ENCODE measurements at places on chromosomes 7 and 10.

- DNase-seq: no peak
These were observed 44.4 kb upstream of the JCAD start for GRCh38 chr10:30103595-30104320.

- no peak for DNase-seq
These were observed 90.3 kb upstream of the LYZL2 start for GRCh38 chr10:30719832-30720231.

- DNase-seq: no peak
These were observed 132.5 kb downstream of the LSM5 start for GRCh38 chr7:32357535-32358277.

- peak; percentile 64 for DNase-seq
These were observed 25.2 kb downstream of the OGDH start for GRCh38 chr7:44631458-44632115.

DNA sequence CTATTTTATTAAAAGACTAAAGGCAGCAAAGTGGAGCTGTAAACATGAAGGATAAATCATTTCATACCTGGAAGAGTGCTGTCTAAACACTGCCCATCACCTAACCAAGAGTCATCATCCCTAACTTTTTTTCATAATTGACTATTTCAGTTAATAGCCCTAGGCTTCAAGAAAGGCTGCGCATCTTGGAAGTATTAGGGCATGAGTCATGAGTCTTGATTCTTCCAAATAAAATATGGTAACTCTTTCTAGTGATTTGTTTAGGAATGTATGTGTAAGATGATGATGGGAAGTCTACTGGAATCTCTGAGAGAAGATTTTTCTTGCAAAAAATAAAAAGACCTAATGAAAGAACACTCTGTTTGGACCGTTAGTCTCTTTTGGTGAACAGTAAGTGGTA lies 207.7 kb upstream of the AHR start:
- no peak for DNase-seq

- DNase-seq: no peak
These were observed 306.1 kb downstream of the DGKB start for GRCh38 chr7:14596421-14596820.

GRCh38 chr7:44461387-44461786 lies 29.1 kb downstream of the NUDCD3 start:
- peak; percentile 26 for DNase-seq

DNA sequence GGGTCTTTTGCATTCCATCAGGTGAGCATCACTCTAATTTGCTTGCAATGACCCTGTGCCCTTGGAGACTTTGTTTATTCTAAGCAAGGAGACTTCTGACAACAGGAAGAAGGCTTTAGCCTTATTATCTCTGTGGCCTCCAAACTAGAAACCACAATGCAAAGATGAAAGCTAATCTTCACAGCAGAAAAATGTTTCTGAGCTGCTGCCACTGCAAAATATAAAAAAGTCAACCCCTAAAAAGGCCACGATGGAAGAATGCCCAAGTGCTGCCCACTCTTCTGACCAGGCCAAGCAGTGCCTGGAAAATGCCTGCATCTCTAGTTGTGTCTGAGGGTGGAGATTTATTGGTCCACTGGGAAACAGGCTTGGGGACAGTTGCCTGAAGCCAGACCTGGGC lies 299.9 kb downstream of the C7orf25 start:
- no peak for DNase-seq

DNA sequence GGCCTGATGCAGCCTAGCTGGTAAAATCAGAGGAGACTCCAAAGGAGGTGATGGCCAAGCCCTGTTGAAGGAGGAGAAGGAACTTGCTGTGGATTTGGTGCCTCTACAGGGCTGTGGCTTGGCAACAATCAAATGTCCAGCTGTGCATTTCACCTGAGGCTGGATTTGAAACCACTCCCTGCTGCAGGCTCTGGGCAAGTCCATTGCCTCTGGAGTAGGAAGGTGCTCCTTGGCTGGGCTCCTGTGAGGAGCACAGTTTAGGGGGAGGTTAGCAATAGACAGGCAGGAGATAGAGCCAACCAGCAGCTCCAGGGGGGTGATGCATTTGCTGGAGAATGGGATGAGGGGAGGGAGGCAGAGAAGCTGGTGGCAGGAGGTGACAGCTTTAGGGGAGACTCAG lies 26.5 kb downstream of the CDH23 start:
- DNase-seq: no peak

DNA sequence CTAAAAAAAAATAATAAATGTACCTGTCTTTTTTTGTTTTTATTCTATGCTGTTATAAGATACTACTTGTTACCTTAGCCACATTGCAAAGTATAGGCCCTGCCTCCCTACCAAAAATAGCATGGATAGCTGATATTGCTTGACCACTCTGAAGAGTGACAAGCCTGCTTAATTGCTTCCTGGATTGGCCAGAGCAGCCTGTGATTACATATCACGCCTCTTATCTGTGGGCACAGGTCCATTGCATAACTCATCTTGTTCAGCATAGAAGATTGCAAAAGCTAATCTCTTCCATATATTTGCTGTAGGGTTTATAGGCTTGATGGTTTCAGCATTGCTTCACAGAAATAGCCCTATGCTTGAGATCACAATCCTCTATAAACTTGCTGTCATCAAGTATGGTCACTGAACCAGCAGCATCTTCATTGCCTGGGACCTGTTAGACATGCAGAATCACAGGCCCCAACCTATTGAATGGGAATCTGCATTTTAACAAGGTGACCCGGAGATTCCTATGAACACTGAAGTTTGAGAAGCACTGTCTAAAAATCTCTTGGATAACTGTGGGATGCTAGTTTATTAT lies 280.8 kb upstream of the CDC14C start:
- no peak for DNase-seq

DNA sequence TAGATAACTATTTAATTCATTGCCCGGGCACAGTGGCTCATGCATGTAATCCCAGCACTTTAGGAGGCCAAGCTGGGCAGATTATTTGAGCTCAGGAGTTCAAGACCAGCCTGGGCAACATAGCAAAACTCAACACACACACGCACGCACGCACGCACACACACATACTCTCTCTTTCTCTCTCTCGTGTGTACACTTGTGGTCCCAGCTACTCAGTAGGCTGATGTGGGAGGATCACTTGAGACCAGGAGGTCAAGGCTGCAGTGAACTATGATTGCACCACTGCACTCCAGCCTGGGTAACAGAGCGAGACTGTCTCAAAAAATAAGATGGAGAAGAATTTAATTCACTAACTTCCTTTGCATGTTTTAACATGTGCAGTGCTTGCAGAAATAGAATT lies 38.1 kb downstream of the PTPN12 start:
- no peak for DNase-seq

DNA sequence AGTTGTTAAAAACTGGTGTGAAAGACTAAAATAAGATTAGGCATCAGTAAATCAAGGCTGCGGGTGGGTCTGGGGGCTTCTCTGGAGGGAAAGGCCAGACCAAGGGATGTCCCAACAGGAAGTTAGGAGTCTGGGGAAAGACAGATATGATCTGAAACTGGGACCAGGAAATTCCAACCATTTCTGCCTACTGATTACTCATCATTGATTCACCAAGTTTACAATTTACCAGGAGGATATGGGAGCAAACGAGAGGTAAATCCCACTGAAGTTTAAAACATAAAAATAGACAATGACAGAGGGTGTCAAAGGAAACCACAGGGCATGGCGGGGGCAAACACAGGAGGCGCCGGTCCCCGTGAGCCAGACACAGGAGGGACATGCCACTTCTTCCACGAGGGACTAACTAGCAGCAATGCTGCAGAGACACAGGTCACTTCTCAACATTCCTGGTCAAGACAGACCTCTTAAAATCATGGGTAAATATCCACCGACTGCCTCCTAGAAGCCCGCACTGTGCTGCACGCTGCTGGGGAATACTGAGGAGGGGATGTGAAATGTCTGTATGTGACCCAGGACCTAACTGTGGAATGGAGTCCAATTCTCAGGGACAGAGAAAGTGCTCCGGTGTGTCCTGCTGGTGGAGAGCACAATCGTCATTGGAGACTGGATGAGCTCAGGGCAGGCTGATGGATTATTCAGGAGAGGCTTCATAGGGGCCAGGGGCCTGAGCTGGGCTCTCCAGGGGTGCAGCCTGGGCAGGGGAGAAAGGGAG lies 153.4 kb upstream of the KLF14 start:
- no peak for DNase-seq

- no peak for DNase-seq
These were observed 14.3 kb downstream of the CYP3A5 start for GRCh38 chr7:99665312-99666012.

DNA sequence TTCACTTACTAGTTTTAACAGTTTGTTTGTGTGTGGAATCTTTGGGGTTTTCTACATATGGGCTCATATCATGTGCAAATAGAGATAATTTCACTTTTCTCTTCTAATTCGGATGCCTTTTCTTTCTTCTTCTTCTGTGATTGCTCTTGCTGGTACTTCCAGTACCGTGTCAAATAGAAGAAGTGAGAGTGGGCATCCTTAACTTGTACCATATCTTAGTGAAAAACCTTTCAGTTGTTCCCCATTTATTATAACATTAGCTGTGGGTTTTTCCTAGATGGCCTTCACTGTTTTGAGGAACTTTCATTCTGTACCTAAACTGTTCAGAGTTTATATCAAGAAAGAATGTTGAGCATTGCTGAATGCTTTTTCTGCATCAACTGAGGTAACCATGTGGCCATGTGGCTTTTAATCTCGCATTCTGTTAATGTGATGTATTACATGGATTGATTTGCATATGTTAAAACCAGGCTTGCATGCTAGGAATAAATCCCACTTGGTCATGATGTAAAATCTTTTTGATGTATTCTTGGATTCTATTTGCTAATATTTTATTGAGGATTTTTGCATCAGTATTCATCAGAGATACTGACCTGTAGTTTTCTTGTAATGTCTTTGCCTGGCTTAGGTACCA lies 78.7 kb downstream of the FAM107B start:
- DNase-seq: no peak

DNA sequence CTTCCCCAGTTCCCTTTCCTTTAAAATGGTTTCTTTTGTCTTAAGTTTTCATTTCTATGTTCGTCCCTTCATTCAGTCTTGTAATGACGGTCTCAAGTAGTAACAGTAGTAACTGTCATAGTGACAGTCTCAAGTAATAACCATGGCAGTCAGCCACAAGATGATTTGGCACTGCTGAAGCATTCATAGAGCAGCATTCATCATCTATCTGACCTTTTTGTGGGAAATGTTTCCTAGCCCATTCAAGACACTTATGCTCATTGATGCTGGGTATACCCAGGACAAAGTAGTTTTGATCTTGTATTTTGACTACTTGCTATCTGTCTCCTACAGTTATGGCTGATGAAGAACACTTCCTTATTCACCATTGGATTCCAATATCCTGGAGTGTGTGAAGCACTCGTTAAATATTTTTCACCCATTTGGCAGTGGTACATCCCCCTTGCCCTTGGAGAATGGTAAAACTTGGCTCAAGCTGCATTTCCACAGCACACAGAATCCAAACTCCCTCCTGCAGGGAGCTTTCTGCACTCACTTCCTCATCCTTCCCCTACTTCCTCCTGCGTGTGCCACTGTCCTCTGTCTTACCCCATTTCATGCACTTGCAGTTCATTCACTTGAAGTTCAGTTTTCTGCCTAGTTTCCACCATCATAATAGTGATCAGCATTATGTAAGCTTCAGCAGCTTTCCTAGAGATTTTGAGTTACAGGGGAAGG lies 19.0 kb downstream of the GIMAP4 start:
- no peak for DNase-seq
